ENCODE measurements at places on chromosomes 6 and 20.

GRCh38 chr6:152594701-152595100 lies 42.5 kb downstream of the SYNE1 start:
- no peak for DNase-seq

DNA sequence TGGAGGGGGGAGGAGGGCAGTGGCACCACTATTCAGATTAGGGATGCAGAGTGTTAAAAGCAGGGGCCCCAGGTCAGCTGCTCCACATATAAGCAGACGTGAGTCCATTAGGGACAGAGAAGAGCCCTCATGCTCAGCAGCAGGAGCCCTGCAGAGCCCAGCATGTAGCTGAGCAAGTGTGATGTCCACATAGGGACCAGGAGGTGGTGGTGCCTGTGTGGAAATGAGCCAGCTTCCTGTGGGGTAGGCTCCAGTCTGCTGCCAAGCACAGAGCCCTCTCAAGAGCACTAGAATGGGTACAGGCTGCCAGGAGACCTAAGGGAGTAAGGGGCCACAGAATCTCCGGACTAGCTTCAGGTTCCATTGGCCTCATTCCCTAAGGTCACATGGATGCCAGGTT lies 57.9 kb upstream of the MLN start:
- no peak for DNase-seq

- peak; percentile 58 for DNase-seq
Measured at GRCh38 chr20:62695448-62696414, 12.9 kb upstream of the NTSR1 start.

- DNase-seq, result no peak
Measured at GRCh38 chr20:11144114-11144950, 470.5 kb upstream of the JAG1 start.

DNA sequence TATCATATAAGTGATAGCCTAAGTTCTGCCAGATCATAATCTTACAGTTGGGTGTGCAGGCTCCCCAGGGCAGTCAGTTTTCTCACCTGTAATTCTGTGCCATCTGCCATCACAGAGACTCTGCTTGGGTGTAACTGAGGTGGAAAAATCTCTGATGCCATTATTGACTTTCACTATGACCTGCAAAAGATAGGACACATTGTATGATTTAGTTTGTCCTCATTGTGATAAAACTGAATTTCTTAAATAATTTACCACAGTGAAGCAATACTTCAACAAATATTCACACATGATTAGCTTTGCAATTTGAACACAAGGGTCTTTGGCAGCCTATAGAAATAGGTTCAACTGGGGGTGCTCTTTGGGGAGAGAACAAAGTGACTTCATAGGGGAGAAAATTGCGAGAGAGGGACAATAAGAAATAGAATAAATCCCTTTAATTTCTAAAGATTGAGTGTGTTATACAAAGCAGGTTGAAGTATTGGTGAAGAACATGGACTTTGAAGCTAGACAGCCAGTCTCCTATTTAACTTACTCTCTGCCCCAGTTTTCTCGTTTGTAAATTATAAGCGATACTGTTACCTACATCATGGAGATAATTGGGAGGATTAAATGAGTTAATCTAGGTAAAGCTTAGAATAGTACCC lies 27.3 kb downstream of the FAM229B start:
- no peak for DNase-seq

DNA sequence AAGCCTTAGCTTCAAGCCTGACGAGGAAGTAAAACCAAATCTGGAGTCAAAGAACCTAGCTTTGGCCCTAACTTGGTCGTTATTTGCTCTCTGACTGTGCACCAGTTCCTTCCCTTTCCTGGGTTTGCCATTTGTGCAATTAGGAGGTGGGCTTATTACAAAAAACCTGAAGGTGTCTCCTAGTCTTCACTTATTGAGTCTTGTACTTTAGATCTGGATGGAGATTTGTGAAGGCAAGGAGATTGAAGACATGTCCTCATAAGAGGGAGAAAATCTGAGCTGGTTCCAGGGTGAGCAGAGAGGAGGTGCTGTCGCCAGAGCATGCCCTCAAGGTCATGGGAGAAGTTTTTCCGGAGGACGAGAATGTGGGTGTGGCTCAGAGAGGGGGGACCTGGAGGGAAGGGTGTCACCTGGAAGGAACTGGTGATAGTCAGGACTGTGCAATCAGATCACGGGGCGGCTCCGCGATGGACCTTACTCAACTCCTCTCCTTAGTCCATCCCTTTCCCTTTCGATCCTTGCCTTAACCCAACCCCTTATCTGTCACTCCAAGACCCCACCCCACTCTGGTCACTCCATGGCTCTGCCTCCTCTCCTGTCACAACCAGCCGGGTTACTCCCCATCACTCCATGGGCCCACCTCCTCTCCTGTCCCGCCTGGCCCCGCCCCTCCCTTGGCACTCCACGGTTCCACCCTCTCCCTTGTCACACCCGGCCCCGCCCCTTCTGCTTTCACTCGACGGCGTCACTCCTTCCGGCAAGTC lies 588 bp upstream of the ACSS2 start:
- DNase-seq, result peak; percentile 100

DNA sequence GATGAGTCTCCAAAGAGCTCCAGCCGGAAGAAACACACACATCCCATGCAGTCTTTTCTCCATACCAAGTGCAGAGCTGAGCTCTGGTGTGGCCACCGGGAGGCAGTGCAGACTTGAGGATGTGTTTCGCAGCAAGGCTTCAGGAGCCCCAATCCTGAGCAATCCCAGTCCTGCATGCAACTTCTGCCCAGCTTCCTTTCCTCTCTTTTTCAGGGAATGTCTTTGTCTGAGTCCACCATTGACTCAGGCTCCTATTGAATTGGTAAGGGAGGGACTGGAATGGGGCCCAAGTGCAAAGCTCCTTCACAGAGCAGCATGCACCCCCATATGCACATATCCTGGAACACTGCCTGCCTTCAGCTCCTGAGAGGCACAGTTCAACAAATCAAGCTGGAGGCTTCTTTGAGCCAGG lies 50.5 kb upstream of the ASIP start:
- DNase-seq, result peak; percentile 70

DNA sequence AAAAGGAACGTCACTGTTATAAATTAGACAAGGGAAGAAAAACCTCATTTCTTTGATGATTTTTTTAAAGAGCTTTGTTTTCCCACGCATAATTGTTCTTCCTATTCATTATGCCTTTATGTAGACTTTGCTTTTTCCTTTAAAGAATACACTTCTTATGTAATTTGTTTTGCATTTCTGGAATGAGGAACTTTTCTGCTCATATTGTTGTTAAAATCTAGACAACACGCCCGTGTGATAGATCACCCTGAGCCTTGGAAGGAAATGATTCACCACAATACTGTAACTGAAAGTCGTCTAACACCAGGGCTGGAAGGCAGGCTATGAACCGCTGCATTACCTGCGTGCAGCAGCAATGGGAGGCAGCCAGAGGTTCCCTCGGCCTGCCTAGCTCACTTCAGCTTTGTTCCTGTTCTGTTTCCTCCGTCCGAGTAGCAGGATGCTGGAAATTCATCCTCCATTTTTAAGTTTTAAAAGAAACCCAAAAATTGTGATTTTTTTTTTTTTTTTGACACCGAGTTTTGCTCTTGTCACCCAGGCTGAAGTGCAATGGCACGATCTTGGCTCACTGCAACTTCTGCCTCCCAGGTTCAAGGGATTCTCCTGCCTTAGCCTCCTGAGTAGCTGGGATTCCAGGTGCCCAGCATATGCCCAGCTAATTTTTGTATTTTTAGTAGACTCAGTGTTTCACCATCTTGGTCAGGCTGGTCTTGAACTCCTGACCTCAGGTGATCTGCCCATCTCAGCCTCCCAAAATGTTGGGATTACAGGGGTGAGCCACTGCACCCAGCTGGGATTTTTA lies 49.6 kb upstream of the ZNF217 start:
- no peak for DNase-seq

- no peak for DNase-seq
Measured at GRCh38 chr6:37757381-37757780, 59.7 kb upstream of the MDGA1 start.

DNA sequence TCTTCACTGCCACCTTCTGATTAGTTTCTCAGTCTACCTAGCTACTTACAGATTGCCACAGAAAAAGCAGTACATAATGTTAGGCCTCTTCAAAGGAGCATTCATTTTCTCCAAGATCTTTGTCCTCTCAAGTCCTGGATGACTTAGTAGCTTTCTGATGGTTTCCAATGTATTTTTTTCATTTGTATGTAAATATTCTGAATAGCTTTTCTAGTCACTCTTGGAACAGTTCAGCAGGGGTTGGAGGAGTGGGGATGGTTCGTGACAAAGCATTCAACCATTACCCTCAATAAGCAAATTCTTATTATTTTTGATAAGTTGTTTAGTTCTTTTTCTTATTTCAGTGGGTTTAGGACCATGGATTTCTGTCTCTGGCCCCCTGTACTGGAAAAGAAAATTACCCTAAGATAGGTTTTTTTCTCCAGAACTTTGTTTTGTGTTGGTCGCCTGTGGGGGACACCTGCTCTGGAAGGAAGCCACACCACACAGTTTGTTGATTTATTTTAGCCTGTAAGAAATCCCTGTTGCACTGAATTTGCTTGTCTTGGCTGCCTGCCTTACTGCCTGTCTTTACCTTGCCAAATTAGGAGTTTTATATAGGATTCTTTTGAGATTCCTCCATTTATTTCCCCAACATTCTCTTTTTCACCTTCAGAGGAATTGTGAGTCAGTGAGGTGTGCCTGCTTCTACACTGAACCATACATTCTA lies 247.9 kb downstream of the RFPL4B start:
- no peak for DNase-seq

GRCh38 chr6:51394061-51394460 lies 575.4 kb downstream of the TFAP2B start:
- no peak for DNase-seq

Data from left lung (tissue), 14 donors.